ENCODE measurements at places on chromosomes 1 and 21.

DNA sequence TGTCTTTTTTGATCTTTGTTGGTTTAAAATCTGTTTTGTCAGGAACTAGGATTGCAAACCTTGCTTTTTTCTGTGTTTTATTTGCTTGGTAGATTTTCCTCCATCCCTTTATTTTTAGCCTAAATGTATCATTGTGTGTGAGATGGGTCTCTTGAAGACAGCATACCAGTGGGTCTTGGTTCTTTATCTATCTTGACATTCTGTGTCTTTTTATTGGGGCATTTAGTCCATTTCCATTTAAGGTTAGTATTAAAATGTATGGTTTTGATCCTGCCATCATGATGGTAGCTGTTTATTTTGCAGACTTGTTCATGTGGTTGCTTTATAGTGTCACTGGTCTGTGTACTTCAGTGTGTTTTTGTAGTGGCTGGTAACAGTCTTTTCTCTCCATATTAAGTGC lies 14.1 kb downstream of the ZNF678 start:
- no peak for DNase-seq

DNA sequence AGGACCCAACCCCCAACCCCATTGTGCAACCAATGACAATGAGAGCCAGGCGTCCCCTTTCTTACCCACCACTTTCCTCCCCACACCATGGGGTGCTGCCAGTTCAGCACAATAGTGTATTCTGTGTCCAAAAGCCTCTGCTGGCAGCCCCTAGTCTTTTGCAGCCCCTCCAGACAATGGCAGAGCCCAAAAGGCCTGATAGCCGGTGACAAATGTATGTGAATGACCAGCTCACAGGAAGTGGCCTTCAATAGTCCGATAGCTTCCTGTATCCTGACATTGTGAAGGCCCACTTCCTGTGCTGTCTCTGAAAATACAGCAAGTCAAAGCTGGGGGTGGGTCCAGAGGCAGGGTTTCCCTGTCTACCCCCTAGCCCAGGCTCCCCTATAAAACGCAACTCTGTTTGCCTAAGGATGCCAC lies 16.6 kb downstream of the SMIM12 start:
- DNase-seq = no peak

DNA sequence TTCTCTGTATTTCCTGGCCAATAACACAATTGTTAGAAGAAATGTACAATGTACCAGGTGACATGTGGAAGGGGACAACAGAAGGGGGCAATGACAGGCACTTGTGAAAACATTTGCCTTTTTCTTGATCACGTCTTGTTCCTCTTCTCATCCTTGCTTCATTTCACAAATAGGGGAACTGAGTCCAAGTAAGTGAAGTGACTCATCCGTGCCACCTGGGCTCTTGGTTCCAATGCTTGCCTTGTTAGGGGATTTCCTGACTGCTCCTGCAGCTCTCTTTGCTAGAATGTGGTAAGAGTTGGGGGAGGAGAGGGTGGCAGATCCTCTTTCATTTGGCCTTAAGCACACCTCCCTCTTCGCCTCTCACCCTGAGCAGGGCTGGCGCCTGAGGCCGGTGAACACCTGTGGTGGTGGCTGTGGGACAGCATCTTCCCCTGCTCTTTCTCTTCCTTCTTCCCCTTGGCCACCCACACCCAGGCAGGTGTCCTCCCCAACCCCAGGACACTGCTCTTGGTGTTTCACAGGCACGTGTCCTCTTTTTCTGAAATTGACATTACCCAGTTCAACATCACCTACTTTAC lies 2.2 kb upstream of the RHEX start:
- no peak for DNase-seq

- no peak for DNase-seq
These were observed 6.3 kb upstream of the LYST start for GRCh38 chr1:235873045-235873444.

DNA sequence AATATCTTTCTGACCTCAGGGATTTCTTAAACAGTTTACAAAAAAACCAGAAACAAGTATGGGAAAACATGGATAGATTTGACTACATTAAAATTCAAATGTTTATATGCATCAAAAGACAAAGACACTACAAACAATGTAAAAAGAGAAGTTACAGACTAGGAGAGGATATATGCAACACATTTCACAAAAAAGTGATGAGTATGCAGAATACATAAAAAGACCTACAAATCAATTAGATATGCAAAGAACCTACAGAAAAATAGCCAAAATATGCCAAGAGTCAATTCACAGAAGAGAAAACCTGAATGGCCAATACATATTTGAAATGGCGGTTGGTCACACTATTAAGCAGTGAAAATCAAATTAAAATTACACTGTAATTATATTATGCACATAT lies 175.0 kb downstream of the FOXD2 start:
- DNase-seq = no peak

All from stimulated activated CD4-positive, alpha-beta T cell treated with anti-CD3 and anti-CD28 coated beads, Interleukin-1b, Interleukin-23, amount 100 ng/mL, for 1 hour (primary cell).